ENCODE measurements at places on chromosomes 13 and 19.

GRCh38 chr13:100125946-100126345 lies 37.1 kb downstream of the PCCA start:
- no peak for DNase-seq

- no peak for DNase-seq
Measured at GRCh38 chr19:35195830-35196229, 32.7 kb downstream of the FAM187B start.

DNA sequence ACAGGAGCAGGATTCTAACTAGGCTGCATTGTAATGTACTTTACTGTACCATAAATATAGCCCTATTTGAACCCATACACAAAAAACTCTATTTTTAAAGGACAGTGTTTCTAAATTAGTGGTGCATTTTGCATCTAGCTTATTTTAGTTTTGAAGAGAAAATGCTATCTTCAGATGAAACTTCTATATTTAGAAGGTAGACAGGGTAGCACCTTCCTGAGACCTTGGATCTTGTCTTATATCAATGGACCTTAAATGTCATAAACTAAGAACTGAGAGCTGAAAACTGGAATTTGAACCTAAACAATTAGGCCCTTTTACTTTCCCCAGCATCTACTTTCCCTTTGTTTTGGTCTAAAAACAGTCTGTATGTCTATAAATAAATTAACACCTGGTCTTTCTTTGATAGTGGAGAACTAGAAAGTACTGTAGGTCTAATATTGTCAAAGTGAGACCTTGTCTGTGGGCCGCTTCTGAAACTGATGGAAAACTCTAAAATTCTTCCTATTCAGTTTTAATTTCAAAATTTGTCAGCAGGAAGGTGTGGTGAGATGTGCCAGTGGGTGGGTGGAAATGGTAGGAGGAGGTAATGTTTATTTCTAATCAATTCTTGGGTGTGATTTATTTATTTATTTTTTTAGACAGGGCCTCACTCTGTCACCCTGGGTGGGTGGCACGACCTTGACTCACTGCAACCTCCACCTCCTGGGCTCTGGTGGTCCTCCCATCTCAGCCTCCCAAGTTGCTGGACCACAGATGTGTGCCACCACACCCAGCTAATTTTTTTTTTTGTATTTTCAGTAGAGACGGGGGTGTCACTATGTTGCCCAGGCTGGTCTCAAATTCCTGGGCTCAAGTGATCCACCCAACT lies 10.1 kb downstream of the COG3 start:
- DNase-seq, result no peak

- peak; percentile 44 for DNase-seq
Measured at GRCh38 chr13:97359181-97360057, 74.5 kb upstream of the RAP2A start.

- no peak for DNase-seq
Measured at GRCh38 chr13:71481501-71481900, 385.5 kb downstream of the DACH1 start.

GRCh38 chr13:81872581-81872980 lies 1531.7 kb upstream of the SPRY2 start:
- DNase-seq, result no peak

GRCh38 chr19:50659318-50660087 lies 10.3 kb downstream of the C19orf81 start:
- no peak for DNase-seq

DNA sequence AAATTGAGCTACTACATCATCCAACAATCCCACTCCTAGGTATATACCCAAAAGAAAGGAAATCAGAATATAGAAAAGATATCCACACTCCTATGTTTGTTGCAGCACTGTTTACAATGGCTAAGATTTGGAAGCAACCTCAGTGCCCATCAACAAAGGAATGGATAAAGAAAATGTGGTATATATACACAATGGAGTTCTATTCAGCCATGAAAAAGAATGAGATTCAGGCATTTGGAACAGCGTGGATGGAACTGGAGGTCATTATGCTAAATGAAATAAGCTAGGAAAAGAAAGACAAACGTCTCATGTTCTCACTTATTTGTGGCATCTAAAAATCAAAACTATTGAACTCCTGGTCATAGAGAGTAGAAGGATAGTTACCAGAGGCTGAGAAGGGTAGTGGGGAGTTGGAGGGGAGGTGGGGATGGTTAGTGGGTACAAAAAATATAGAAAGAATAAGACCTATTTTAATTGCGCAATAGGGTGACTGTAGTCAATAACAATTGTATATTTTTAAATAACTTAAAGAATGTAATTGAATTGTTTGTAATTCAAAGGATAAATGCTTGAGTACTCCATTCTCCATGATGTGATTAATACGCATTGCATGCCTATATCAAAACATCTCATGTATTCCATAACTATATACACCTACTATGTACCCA lies 27.0 kb upstream of the HNRNPA1L2 start:
- DNase-seq, result no peak

- DNase-seq, result no peak
Measured at GRCh38 chr13:28117689-28118377, 17.5 kb upstream of the FLT3 start.

GRCh38 chr19:1488282-1488601 lies 1.9 kb downstream of the PCSK4 start:
- no peak for DNase-seq

- DNase-seq, result no peak
Measured at GRCh38 chr13:77239312-77239711, 87.6 kb downstream of the MYCBP2 start.

- no peak for DNase-seq
Measured at GRCh38 chr19:36340786-36341372, 38.1 kb downstream of the ZFP14 start.

DNA sequence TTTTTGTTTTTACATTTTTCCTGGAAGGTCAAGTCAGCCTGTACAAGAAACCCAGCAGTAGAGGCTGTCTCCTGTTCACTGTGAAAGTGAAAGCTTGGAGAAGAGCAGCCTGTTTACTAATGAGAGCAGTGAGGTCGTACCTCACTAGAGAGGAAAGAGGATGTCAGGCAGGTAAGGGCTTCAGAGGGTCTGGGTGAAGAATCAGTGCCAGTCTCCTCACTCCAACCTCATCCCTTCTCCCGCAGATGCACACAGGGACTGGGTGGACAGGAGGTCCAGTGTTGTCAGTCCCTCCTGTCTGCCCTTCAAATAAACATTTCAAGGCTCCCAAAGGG lies 462.5 kb downstream of the KLF5 start:
- DNase-seq, result peak; percentile 24

DNA sequence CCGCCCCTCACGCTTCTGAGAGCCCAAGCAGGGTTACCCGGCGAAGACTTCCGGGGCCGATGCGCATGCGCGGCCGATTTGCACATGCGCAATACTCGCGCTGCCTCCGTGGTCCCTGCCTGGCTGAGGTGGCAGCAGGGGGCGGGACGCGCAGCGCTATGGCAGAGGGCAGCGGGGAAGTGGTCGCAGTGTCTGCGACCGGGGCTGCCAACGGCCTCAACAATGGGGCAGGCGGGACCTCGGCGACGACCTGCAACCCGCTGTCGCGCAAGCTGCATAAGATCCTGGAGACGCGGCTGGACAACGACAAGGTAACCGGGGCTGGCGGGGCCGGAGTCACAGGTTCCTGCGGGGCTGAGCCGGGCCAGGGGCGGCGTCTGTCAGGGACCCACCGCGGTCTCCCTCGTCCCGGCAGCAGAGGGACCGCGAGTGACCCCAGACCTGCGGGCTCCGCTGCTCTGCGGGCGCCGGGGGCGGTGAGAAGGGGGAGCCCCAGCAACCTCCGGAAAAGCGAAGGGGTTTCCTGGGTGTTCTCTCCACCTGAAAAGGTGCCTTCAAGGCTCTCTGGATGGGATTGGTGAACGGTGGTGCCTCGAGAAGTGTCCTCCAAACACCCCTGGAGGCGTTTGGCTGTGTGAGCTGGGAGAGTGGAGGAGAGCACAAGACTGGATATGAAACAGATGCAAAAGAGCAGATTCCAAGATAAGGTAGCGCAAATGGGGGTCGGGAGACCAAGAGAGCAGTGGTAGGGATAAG lies at the start of gene COG6:
COG6 (plus strand) TSS at position 94 of the 756 bp plus-strand sequence; CDS start at position 159, 65 bp downstream.
- peak; percentile 91 for DNase-seq

GRCh38 chr19:48325265-48325910 lies at the start of gene EMP3:
EMP3 (plus strand) TSS chr19:48325552; CDS start chr19:48326845, 1,293 bp downstream.
- no peak for DNase-seq

- no peak for DNase-seq
Measured at GRCh38 chr13:109182777-109183465, 553.5 kb downstream of the MYO16 start.

DNA sequence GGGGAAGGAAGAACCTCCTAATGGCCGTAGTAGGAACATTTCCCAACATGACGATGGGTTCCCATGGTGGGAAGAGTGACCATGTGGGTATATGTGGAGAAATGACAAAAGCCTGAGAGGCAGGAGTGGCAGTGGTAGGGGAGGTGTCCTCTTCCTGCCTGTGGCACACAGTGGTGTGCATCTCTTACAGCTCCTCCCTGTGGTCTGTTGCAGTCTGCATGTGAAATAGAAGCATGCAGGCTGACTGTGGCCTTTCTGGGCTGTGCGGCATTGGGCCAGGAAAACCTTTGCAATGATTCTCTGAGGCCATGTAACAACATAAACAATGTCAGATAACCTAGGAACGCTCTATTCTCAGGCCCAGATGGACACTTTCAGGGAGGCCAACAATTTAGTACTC lies 84.0 kb downstream of the LACC1 start:
- no peak for DNase-seq

DNA sequence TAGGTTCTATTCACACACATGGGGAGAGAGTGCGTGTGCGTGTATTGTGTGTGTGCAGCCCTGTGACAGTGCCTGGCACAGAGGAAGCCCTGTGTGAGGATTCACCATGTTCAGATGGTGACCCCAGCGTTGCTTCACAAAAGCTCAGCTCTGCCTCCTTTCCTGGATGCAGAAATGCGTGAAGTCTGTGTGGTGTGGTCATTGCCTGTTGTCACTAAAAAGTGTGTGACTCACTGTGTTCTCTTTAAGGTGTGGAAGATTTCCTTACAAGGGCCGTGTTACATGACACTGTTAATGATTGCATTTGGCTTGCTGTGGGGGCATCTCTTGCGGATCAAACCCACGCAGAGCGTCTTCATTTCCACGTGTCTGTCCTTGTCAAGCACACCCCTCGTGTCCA lies 19.5 kb upstream of the DCUN1D2 start:
- DNase-seq, result no peak

DNA sequence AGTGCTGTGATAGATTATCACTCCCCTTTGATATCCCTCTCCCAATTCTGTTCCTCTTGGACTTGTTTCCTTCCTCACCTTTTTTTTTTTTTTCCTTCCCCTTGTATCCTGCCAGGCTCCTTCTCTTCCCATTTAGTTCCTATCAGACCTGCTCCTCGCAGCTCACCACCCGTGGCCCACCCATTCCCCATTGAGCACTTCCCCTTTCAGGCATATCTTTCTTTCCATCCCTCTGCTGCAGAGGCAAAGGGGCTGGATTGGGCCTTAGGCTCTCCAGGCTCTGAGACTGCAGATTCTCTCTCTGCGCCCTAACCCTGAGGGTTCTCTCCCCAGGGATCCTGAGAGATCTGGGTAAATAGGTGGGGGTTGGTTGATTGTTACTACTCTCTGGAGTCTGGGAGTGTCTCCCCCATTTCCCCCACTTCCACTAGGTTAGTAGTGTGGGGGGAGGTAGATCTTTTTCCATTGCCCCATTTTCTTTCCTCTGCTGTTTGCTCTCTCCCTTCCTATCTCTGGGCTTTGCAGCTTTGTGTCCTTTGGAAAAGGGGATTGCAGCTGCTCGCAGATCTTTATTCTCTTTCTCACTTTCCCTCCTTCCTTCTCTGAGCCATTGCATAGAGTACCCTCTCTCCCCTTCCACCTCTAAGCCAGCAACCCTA lies 2.3 kb downstream of the ARHGAP35 start:
- DNase-seq, result no peak

DNA sequence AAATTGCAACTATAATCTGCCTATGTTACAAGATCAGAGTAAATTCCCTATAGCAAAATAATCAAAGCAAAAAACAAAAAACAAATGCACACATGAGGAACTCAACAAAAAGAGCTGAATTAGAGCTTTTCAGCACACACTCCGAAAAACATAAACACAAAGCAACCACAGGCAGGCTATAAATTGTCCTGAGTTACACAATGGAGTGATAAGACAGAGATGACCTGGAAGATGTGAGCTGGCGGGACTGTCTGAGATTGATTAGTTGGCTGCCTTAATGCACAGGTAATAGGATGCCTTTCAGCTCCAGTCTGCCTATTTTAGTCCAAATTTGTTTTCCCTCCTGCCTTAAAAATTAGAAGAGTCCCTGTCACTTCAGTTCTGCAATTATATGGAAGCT lies 159.0 kb upstream of the FNDC3A start:
- DNase-seq, result no peak

GRCh38 chr19:58296104-58296503 lies 9.1 kb upstream of the ERVK3-1 start:
- DNase-seq, result no peak

GRCh38 chr13:80901111-80901510 lies 560.2 kb upstream of the SPRY2 start:
- no peak for DNase-seq

DNA sequence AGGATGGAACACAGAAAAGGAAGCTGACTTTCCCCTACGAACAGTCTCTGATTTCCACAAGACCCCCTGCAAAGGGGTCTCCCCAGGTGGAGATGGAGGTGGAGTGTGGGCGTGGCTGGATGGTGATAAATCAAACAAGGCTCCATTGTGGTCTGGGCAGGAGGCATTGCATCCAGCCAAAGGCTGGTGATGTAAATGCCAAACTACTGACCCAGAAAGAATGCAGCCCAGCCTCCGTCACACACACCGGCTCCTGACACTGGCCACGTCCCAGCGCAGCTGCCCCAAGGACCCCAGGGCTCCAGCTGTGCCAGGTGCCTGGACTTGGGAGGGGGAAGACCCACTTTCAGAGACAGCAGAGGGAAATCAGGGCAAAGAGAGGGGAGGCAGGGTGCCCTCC lies 6.3 kb downstream of the SLC7A1 start:
- no peak for DNase-seq

- no peak for DNase-seq
Measured at GRCh38 chr13:42355092-42355485, 83.1 kb downstream of the AKAP11 start.

DNA sequence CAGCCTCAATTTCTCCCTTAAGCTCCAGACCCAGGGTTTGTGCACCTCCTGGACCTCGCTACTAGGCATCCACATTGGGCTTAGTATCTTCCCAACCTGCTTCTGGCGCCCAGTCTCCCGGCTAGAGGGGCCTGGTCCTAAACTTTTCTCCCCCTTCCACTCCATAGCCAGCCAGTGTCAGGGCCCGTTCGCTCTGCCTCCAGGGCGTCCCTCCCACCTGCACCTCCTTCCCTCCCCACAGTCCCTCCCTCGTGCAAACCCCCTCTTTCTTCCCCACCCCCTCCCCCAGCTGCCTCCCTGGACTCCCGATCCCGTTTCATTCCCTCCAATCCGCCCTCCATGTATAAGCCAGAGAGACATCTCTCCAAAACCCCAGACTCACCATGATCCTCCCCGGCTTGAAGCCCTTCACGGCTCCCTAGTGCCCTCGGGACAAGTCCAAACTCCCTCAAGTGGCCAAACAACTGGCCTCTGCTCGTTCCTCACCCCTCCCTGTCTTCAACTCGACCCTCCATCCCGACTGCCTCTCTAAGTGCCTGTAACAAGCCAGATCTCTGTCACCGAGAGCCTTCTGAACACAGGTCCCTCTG lies 997 bp upstream of the SAMD4B start:
- DNase-seq, result no peak

Data from NCI-H187 (cell line).